CD4-positive, CD25-positive, alpha-beta regulatory T cell (primary cell): ENCODE measurements at places on chromosomes 12 and 14.

DNA sequence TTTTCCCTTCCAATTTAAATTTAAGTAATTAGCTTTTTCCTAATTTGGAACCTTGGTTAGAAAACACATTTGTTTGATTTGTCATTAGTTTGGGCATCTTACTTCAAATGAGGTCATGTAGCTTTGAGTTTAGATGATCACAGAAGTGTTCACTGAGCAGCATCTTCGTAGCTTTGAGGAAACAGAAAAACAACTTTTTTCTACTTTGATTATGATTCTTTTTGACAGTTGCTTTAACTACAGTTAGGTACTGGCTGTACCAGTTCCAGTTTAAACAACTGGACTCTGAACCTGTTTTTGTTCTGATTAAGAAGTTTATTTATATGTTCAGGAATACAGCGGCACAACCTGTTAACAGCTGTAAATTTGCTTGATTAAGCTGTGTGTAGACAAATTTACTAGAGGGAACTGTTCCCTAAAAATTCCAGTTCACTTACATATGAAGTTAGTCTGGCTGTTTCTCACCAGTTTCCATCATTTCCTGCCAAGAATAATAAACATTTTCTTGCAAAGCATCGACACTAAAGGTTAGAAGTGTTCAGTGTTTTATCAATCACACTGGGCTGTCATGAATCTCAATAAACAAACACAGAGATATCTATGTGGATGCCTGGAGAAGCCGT is 191.9 kb downstream of the RAD51B start:
- DNase-seq: no peak

DNA sequence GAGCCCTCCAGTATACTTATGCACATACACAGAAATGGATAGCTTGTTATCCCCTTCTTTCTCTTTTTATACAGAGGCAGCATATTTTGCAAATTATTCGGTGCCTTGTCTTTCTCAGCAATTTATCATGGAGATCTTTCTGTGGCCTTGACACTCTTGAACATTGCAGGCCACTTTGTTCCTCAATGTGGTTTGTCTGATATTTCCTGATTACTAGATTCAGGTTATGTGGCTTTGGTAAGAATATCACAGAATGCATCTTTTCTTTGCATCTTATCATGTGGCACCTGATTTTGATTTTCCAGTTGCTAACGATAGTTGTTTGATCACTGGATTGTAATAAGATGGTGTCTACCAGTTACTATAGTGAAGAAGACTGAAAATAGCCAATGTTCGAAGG is 7.1 kb upstream of the SNRPF start:
- DNase-seq: no peak

DNA sequence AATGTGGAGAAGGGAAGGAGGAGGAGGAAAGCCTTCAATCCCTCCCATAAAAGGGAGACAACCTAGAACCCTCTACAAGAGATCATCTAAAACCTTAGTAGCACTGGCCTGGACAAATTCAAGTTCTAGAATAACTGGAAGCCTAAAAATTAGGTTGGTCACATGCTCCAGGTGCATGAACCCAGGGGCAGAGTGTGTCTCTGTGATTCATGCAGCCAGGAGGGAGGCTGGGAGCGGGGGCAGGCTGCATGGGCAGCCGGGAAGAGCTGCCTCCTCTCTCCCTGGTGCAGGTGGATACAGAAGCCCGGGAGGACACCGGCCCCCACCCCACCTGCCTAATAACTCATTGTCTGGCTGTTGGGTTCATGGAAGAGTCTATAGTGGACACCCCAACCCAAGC is 38.6 kb downstream of the CCDC85C start:
- DNase-seq: no peak

GRCh38 chr12:93302331-93303229 is 75.1 kb upstream of the NUDT4 start:
- no peak for DNase-seq

DNA sequence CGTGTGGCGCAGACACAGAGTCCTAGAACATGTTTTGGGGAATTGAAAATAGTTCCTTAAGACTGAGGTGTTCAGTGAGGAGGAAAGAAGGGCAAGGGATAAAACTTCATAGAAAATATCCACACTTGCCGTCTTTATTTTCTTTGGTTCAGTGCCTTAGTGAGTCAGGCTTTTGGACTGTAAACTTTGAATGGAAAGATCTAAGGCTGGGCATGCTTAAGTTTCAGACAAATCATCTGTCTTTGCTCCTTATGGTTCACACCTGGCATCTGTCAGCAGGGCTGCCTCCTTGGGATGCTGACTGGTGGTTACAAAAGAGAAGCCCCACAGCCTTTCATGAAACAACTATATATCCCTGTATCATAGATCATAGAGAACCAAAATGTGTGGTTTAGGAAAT is 136.3 kb upstream of the PRICKLE1 start:
- no peak for DNase-seq

DNA sequence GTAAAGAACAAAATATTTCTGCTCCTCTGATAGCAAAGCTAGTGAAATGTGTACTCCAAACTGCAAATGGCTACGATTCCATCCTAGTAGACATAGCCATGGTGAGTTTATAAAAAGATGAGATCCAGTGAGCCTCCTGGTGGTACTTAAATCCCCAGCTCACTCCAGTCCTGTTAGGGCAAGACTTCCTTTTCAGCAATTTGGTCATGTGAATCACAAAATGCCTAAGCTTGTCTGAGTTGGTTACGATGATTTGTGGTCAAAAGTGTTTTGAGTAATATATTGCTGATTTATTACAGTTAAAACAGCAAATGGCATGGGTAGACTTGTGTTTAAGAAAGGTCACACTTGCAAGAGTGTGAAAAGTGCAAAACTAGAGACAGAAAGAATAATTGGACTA is 102.7 kb upstream of the NAV3 start:
- no peak for DNase-seq

DNA sequence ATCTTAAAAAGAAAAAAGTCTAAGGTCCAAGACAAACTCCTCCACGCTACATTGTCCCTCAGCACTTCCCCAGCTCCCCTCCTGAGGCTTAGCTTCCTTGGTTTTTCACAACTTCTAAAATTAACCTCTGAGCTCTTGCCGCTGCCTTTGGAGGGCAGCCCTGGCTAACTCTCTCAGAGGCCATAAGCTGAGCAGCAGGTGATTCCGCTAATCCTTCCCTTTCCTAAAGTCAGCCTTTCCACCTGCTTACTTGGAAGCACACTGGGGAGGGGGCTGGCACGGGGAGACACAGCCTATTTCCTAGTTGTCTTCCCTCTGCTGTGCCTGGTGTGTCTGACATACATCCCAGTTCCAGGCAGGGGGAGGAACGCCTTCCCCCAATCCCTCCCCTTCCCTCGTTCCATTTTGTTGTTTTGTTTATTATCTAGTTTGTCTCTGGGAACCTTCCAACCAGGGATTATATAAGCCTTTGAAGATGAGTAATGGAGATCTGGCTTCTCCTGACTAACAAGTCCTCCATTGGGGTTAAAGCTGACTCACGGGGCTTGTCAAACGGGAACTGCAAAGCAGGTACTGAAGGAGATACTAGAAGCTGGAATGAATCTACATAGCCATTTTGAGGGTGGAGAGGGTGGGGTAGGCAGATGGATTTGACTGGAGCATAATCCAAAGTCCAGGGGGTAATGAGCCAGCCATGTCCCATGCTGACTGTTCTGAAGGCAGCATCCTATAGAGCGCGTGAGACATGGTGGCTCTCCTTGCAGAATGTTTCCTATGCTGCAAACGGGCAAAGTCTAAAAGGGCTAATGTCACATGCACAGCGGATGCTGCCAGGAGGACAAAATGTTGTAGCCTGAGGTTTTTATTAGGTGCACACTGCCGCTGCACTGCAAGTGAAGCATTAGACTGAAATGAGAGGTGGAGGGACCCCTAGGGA is 230.8 kb downstream of the FOXN3 start:
- DNase-seq: no peak

- no peak for DNase-seq
Observed at GRCh38 chr12:101168001-101168400, 42.0 kb downstream of the SLC5A8 start.

GRCh38 chr12:85713373-85713772 is 122.8 kb downstream of the RASSF9 start:
- no peak for DNase-seq
